ENCODE measurements at places on chromosomes 2 and 18.

DNA sequence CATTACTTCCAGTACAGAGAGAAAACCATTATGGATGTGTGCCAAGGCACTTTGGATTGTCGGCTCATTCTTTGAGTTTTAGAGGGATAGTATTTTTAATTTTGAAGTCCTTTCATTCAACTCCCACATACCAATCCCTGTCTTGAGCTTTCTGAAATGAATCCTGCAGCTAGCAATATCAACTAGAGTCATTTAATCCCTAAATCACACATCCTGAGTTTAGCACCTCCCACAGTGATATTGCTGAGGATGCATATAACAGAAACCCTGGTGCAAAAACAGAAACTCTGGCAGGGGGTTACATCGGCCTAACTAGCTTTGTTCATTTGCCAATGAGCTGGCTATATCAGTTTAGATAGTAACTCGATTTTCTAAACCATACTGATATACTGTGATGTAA, 427.3 kb downstream of the LRP1B start:
- DNase-seq: no peak

DNA sequence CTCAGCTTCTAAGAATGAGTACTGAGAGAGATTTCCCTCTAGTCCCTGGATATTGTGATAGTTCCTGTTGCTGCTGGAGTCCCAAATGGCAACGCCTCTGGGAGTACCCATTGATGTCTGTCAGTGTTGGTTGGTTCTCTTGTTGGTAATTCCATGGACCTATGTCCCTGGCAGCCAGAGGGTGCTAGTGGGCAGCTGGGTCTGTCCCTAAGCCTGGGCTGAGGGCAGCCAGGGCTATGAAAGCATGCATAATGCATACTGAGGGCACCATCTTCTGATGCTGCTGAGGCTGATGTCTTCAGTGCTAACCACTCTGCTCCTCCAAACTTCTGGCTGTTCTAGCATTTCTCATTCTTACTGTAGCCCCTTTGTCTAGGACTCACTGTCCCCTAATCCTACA, 35.9 kb downstream of the NABP1 start:
- no peak for DNase-seq

GRCh38 chr2:200677721-200678532, 92.1 kb downstream of the AOX1 start:
- DNase-seq: no peak

- no peak for DNase-seq
Measured at GRCh38 chr18:63534615-63535014, 7.6 kb upstream of the SERPINB12 start.

DNA sequence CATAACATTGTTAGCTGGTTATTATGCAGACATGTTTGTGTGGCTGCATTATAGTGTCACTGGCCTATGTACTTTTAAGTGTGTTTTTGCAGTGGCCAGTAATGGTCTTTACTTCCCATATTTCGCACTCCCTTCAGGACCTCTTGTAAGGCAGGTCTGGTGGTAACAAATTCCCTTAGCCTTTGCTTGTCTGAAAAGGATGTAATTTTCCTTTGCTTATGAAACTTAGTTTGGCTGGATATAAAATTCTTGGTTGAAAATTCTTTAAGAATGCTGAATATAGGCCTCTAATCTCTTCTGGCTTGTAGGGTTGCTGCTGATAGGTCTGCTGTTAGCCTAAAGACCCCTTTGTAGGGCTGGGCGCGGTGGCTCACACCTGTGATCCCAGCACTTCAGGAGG, 34.7 kb downstream of the ZC3H8 start:
- no peak for DNase-seq

GRCh38 chr2:190600293-190601103, 48.4 kb upstream of the NAB1 start:
- no peak for DNase-seq

GRCh38 chr2:109385506-109385905, 228.3 kb downstream of the SEPTIN10 start:
- DNase-seq: no peak

- no peak for DNase-seq
Measured at GRCh38 chr2:64201151-64201550, 56.9 kb upstream of the PELI1 start.

DNA sequence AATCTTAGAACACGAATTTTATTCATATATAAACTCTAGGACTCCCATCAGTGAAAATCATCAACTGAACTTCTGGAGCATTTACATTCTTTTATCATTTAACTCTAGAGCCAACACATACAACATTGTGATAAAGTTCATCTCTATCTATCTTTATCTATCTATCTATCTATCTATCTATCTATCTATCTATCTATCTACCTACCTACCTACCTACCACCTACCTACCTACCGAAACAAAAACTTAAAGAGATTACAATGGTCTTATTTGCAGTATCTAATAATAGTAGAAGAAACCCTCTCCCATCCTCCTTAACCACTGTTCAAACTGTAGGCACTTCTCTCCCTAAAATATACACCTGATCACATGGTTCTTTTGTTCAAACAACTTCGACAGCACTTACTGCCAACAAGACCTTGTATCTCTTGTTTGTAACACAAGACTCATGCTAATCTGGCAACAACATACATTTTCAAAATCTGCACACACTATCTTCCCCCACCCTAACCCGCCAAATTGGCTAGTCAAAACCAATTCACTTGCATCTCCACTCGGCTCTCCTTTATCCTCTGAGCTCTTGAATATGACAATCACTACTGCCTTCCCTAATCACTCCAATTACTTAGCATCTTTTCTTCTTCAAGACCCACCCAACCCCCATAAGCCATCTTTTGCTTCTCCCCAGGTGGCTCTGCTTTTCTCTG, 69.0 kb downstream of the GORASP2 start:
- peak; percentile 80 for DNase-seq

- DNase-seq: no peak
Measured at GRCh38 chr18:26989842-26990241, 124.3 kb upstream of the AQP4 start.

DNA sequence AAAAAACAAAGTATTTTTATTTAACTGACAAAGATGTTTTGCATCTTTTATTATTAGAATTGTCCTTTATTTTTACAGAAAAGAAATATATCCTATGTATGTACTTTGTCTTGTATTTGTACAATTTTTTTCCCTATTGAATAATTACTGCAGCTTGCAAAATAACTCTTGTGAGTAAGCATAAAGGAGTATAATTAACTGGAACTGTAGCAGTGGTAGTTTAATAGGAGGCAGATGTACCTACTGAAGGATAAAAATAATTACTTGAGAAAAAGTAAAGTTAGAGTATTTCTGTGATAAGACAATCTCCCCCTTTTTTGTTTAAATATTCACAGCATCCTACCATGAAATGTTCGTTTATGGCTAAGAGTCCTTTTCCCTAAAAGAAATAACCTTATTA, 34.7 kb downstream of the EHBP1 start:
- no peak for DNase-seq

- no peak for DNase-seq
Measured at GRCh38 chr2:125427721-125428315, 1228.1 kb upstream of the GYPC start.

DNA sequence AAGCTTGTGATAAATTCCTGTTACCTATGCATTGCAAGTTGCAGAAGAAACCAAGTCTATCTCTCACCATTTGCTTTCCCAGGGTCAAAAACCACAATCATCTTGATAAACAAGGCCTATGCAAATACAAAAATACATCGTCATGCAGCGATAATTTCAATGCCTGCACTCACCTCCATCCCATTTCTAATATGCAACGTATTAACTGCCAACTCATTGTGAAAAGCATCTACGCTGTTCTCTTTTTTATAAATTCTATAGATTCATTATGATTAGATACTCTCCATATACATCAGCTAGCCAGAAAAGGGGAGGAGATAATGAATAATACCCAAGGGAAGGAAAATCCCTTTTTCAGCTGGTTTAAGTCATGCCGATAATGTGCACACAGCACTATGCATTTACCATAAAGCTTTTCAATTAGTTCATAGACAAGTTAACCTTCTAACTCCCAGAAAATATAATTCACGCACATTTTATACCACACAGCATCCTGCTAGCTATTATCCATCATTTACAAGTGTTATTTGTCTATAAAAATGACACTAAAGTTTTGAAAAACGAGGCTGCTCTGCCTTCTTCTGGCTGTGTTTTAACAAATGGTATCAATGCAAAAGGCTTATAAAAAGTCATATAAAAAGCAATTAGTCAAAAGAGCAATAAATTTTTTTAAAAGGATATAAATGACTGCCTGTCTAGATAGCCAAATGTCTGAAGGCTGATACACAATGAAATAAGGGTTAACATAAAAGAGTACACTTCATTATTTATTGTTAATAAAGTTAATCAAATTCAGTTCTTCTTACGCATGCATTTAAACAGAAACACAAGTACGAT, 77.6 kb downstream of the AFF3 start:
- DNase-seq: no peak

- DNase-seq: no peak
Measured at GRCh38 chr2:171712051-171712450, 24.8 kb downstream of the DYNC1I2 start.

DNA sequence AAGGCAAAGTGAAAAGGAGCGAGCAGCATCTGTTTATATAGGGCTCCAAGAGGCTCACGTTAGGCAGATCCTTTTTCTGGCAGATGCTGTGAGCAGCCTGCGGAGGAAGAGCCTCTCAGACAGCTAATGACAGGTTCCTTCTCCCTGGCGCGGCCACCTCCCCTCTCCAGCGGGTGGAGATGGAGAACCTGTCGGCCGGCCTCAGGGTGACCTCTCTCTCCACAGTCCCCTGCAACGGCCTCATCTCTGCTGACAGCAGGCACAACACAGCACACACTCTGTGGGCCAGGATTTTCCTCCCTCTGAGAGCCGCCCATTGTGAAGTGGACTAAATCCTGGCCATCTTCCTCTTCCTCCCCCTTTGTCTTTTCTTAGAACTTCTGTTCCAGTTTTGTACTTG, 119.8 kb downstream of the PRKCE start:
- DNase-seq: peak; percentile 38

GRCh38 chr2:70191244-70191735, 471 bp upstream of the C2orf42 start:
- DNase-seq: no peak

- no peak for DNase-seq
Measured at GRCh38 chr18:53997064-53997463, 227.4 kb downstream of the MBD2 start.

- DNase-seq: peak; percentile 76
Measured at GRCh38 chr2:232292395-232293154, 86.0 kb upstream of the ALPP start.

DNA sequence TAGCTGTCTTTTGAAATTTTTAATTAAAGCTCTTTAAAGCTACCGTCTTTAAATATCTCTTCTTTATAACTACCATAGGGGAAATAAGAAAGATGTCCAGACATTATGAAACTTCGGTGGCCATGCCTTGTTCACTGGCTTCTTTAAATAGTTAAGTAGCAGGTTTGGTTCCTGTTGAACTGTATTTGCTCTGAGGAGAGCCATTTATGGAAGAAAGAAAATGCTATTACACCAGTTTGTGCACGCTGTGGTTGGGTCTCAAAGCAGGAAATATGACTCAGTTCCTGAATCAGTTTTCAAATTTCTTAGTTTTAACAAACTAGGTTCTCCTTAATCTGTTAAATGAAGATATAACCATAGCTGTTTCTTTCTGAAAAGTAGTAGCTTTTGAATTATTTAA, 12.2 kb downstream of the ARPC2 start:
- DNase-seq: no peak

GRCh38 chr2:218872645-218873358, 7.8 kb upstream of the WNT10A start:
- no peak for DNase-seq

GRCh38 chr18:80103231-80103630, 5.8 kb upstream of the ADNP2 start:
- no peak for DNase-seq

GRCh38 chr2:3430172-3430571, 50.7 kb downstream of the TRAPPC12 start:
- no peak for DNase-seq

DNA sequence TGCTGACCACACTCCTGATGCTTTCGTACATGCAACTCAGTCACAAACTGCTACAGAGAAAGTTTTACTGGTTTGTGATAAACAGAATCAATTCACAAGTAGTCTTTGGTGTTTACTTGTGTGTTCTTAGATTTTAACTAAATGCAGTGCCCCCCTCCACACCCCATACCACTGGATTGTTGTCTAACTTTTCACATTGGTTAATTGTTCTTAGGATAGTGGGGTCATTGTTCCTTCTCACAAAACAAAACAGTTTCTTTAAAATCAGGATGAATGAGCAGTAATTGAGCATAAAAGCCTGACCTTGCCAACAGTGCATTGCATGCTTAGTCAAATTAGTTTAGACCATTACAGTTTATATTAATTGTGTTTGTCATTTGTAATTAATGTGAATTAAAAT, 14.1 kb upstream of the PNPT1 start:
- no peak for DNase-seq

DNA sequence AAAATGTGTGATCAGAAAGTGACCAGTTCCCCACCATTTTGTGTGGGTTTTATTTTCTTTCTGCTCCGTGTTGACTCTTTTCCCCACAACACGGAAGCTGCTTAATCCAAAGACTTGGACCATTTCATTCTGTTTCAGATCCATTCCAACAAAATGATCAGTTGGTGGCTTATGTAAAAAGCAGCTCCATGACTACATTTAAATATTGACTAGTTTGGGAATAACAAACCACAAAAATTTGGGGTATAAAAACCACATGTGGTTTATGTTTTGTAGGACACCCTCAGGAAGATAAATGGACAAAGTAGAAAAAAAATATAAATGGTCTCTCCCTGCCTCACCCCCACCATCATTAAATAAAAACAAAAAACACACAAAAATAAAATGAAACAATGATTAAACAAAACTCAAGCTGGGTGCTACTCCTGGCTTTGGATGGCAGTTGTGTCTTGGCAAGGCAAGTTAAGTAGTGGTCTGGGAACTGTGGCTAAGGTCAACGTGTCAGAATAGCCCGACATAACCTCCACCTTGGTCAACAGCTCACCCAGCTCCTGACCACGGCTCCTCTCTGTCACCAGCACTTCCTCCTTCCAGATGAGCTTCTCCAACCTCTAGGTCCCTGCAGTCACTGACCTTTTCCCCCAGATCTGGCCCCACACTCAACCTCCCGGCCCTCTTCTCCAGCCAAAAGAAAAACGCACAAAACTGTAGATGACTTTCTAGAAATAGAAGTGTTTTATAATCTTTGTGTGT, 12.8 kb upstream of the WIPF1 start:
- DNase-seq: no peak

DNA sequence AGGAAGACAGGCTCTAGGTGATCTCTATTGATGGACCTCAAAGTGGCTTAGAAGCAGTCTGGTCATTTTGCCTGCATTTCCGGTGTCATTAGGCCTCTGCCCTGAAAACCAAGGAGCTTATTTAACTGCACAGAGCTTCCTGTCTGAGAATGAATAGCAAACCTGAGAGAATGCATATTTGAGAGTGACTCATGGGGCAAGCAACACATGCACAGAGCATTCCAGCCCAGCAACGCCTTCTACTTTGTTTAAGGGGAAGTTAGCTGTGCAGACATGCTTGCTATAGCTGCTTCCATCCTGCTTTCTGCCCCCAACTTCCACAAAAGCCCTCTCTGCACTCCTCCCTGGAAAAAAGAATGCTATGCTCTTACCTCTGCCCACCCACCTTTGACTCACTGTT, 232.8 kb downstream of the GRB14 start:
- DNase-seq: no peak

- no peak for DNase-seq
Measured at GRCh38 chr2:84719434-84719833, 161.4 kb downstream of the TRABD2A start.

- peak; percentile 22 for DNase-seq
Measured at GRCh38 chr18:64409511-64409910, 260.6 kb upstream of the LINC00305 start.
